Germinal center (tissue), 1 donor: ENCODE measurements at places on chromosomes 2 and 18.

GRCh38 chr2:107266555-107266954, 380.6 kb upstream of the ST6GAL2 start:
- no peak for DNase-seq

DNA sequence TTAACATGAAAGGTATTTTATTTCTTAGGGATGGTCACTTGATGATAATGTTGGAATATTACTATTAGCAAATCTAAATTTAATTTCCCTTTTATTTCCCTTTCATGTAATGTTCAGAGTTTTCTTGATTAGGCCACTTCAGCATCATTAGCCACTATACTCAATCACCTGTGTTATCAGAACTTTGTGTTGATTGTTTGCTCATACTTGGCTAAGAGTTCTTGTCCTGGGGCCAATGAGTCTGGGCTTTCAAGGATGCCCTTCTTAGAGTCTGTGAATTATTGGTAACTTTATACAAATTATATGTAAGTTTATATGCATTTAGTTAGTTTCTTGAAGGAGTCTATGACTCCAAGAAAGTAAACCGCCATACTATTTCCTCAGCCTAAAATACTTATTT, 408.0 kb upstream of the DDX18 start:
- no peak for DNase-seq

DNA sequence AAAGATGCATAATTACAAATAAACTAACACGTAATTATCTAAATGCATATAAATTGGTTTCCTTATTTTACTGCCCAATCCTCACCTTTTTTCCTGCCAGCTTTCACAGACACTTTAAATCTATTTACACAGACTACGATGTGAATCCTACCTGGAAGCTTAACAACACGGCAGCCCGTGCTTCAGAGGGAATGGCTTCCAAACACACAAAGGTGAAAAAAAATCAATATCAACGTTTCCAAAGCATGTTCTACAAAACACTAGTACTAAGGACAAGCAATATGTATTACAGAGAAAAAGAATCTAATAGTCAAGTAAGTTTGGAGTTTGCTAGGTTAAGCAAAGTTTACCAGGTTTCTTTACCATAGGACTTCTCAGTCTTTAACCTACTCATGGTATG, 4.4 kb downstream of the MAP4K3 start:
- DNase-seq, result no peak

DNA sequence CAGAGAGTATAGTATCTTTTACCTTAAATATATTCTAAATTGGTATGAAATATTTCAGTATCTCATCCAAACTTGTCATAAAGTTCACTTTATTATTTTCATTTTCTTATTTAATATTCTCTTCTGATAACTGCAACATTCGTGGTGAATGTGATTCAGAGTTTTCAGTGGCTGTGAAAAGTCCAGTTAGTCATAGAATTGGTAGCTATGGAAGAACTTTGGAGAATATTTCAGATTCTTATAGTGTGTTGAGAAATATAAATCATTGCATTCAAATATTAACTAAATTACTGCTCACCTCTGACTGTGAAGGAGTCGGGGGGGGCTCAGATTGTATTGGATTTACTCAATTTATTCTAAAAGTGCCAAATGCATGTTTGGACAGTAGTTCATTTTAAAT, 178.6 kb upstream of the VWC2L start:
- DNase-seq, result no peak

- DNase-seq, result no peak
These were observed 469.7 kb downstream of the CDH2 start for GRCh38 chr18:27707201-27707600.

- no peak for DNase-seq
These were observed 241.2 kb downstream of the TFCP2L1 start for GRCh38 chr2:121043827-121044222.

GRCh38 chr2:168552450-168552856, 96.4 kb downstream of the CERS6 start:
- DNase-seq, result peak; percentile 39

DNA sequence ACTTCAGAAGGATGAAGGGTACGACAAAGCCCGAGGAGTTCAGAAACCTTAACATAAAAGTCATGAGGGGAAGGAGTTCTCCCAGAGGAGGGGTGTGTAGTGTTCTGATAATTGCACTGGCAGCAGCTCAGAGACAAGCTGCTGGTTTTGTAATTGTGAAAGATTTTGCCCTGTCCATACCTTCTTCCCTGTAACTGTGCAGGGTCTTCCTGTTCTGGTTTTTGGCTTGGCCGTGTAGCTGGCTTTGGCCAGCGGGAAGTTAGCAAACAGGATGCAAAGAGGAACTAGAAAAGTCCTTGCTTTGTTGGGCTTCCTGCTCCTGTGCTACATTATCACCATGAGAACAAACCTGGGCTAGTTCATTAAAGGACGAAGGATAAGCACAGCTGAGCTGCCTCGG, 160.8 kb downstream of the LPIN1 start:
- DNase-seq, result no peak

DNA sequence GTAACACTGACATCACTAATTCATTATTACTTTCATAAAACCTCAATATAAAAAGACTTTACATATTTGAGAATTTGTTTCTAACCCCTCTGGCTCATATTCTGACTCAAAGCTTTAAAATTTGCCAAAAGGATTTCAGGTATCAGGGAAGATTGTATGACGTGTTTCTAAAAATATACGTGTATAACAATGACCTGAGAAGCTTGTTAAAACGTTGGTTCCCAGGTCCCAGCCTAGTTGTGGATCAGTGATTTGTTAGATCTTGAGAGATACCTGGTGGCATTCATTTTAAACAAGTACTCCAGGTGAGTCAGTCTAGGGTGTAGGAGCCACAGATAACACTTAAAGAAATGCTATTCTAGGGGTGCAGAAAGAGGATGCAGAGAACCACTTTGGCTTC, 1096.8 kb upstream of the NXPH2 start:
- DNase-seq, result no peak

- DNase-seq, result peak; percentile 70
These were observed 591 bp downstream of the SLC16A14 start for GRCh38 chr2:230068016-230068650.

DNA sequence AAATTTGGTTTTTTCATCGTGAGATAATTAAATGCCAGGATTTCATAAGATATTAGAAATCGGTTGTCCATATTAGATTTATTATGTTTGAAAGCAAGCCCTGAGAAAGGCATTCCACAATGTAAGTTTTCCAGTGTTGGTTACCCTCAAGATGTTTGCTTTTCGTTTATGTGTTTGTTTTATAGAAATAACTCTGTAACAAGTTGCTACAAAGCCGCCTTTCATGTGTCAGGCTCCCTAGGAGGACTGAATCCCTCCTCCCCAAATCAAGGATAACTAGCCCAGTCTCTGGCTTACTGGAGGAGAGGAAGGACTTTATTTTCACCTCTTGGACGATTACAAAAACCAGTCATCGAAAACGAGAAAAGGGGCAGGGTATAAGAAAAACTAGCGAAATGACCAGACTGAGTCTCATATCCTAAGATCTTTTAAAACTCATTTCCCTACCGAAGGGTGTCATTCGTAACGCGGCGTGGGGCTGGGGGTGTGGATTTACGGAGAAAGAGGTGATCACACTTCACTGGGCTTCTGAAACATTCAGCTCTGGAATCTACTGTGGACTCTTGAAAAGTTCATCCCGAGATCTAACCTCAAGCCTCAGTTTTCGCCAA, 1.0 kb upstream of the PEX13 start:
- DNase-seq, result peak; percentile 13

- DNase-seq, result no peak
These were observed 35.9 kb downstream of the PTPN4 start for GRCh38 chr2:119795309-119796303.

DNA sequence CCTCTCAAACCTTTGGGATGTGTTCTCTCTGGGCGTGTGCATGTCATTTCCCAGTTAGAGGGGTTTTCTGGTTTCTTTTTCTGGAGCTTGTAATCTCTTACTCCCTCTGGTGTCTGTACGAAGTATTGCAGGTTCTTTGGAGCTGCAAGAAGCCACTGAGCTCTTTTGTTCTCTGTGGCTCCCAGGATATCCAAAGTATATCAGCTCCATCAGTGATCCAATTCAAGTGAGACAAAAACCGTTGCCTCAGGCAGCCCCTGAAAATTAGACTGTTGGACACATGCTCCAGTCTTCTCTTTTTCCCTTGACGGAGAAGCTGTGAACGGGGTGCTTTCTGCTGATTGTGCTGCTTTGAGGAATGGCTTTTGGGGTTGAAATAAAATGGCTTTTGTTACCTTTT, 59.0 kb upstream of the LDLRAD4 start:
- peak; percentile 66 for DNase-seq

DNA sequence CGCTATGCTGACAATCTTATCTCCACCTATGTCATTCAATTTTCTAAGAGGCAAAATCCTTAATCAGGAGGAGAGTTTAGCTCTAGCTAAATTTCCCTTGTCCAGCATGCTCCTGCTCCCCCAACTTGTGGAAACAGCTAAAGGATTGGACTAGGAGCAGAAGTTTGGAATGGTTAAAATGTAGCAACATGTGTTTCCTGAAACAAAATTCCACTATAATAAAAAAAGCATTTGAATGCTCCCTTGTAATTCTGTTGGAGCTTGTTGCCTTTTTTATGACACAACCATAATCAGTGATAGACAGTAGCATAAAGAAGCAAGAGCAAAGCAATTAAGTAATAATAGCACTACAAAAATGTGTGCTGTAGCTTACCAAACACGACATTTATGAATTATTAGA, 6.9 kb downstream of the ACTR3 start:
- no peak for DNase-seq

DNA sequence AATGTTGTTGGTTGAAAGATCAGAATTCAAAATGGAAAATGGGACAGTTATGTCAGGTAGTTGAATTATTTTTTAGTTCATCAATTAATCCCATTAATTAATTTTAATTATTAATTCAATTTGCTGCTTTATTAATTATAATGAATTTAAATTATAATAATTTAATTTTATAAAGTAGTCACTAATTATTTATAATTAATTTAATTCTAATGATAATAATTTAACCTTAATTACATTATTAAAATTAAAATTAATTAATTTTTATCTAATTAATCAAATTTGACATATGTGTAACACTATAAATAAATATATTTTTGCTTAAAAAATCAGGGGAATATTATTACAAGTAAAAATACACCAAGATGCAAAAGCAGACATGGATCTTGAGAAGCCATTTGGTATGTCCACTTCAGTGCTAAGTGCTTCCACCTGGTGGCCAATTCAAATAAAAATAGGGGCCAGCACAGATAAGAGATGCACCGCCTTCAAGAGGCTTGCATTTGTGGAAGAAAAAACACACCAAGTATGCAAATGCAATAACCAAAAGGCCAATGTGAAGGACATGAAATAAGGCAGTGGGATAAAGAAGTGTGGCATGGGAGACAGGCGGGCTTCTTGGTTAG, 73.2 kb downstream of the MBP start:
- DNase-seq, result peak; percentile 45

GRCh38 chr18:9792565-9793245, 84.6 kb downstream of the RAB31 start:
- peak; percentile 32 for DNase-seq

DNA sequence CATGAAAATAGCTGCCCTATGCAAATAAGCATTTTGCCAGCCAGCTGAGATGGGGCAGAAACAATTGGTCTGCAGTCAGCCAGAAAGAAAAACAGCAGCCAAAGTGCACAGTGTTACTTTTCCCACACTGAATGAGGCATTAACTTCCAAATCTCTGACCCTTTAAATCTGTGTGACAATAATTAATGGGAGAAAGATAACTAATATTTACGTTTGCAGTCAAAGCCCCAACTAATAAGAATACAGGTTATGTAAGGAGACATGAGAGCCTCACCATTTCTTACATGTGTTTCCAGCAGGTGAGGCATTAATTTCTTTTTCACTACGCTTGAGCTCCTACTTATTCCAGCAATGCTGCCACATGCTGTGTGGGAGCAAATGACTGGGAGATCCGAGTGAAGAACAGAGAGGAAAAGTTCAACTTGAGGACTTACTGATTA, 339.0 kb downstream of the SATB2 start:
- DNase-seq, result no peak

- DNase-seq, result no peak
These were observed 188.7 kb downstream of the MBD5 start for GRCh38 chr2:148209603-148210002.

DNA sequence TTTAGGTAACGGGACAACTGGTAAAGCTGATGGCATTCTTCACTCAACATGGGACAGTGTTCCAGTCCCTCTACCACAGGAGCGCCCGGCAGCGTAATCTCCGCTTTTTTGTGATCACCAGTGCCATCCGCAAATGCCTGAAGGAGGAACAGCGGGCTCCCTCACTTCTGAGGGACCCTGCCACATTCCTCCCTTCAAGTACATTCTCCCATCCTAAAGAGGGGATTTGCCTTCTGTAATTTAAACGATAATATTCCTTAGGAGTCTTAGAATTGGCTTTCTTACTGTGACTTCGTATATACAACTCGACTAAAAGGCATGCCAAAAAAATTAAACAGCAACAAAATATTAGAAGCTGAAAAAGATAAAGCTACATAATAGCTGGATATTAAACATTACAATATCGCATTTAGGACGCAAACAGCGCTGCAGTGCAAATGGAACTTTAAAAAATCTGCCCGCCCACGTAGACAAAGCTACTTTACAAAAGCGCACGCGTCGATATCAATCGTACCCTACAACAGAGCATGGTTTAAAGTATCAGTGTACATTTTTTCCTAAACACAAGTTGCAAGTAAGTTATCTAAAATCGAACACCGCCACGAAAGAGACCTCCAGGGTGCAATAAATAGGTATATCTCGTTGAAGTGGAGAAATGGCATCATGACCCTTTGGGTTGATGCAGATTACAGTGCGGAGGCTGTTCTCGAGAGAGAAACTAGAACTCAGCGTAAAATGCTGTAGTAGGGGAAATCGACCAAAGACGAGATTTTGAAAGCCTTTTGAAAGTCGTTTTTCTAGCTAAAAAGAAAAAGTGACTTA, 2.3 kb upstream of the VSNL1 start:
- no peak for DNase-seq

DNA sequence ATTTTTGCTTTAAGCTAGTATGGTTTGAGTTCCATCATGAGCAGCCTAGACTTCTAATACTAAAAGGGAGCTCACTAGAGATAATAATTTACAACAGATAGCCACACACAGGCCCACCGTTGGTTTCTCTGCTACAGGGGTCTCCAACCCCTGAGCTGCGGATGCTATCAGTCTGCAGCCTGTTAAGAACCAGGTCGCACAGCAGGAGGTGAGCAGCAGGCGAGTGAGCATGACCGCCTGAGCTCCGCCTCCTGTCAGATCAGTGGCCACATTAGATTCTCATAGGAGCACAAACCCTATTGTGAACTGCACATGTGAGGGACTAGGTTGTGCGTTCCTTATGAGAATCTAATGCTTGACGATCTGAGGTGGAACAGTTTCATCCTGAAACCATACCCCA, 150.6 kb downstream of the HRH4 start:
- no peak for DNase-seq

DNA sequence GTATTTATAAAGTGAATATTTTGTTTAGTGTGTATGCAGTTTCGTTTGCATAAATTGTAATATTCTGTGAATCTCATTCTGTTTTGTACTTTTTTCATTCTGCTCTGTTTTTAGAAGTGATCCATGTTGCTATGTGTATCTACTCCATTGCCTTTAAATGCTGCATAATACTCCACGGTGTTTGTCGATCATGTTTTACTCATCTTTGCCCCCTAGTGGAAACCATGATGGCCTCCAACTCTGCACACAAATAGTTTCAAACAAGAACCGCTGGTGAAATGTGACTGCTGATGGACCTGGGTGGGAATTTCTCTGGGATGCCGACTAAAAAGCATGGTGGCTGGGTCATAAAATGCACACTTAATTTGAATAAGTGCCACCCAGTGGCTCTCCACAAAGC, 32.0 kb upstream of the SKOR2 start:
- DNase-seq, result no peak

- DNase-seq, result no peak
These were observed 181.7 kb downstream of the ANKRD44 start for GRCh38 chr2:197128897-197129296.

- no peak for DNase-seq
These were observed 32.2 kb upstream of the TRIB2 start for GRCh38 chr2:12684471-12684936.
